ENCODE measurements at places on chromosomes 3 and 15.
A peak's percentile ranks its signal among the peaks of the same experiment; 100 is the strongest.

DNA sequence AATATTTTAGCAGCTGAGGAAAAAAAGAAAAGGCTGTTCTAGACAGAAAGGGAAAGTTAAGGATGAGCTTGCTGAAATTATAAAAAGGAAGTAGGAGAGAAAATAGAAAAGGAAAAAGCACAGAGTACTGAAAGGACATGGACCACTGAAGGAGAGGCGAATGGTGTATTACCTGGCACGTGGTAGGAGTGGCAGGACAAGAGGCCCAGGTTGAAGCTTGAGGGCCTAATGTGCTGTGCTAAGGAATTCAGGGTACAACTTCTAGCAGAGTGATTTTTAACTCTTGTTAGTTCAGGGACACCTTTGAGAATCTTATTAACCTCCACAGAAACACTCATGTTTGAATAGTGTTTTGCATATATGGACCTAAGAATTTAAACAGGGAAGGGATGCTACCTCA lies 60.0 kb upstream of the CRTC3 start:
- DNase-seq: no peak

GRCh38 chr15:57227166-57227565 lies 149.1 kb upstream of the CGNL1 start:
- no peak for DNase-seq

DNA sequence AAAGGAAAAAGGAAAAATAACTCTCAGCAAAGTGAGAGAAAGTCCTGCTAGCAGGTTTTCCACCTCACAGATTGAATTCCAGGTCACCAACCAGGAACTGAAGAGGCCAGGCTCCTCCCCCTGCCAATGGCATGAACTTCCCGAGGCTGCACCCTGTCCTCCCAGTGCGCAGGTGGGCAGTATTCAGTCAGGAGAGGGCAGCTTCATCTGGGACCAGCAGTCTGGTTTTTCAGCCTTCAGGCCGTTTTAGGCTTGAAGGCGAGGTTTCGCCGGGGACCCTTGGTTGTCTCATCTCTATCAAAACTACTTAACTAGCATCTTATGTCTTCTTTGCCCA lies 41.2 kb downstream of the TRAT1 start:
- DNase-seq: no peak

DNA sequence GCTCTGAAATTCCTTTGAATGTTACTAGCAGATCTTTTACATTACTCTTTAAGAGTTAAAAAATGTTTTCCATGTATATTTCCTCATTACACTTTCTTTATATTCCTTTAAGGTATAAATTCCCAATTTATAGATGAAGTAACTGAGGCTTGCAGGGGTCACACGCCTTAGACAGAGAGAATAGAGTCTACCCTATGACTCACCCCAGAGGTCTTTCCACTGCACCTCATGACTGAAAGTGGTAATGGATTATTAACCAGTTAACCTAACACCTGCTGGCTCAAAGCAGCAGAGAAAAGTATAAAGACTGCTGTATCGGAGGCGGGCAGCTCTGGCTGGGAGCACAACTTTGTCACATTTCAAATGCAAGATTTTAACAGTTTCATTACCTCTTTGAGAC lies 37.7 kb downstream of the LDHAL6B start:
- no peak for DNase-seq

- peak; percentile 97 for DNase-seq
Measured at GRCh38 chr15:44536302-44536961, 515 bp upstream of the EIF3J start.

GRCh38 chr3:123310741-123311140 lies 109.0 kb downstream of the SEC22A start:
- no peak for DNase-seq

DNA sequence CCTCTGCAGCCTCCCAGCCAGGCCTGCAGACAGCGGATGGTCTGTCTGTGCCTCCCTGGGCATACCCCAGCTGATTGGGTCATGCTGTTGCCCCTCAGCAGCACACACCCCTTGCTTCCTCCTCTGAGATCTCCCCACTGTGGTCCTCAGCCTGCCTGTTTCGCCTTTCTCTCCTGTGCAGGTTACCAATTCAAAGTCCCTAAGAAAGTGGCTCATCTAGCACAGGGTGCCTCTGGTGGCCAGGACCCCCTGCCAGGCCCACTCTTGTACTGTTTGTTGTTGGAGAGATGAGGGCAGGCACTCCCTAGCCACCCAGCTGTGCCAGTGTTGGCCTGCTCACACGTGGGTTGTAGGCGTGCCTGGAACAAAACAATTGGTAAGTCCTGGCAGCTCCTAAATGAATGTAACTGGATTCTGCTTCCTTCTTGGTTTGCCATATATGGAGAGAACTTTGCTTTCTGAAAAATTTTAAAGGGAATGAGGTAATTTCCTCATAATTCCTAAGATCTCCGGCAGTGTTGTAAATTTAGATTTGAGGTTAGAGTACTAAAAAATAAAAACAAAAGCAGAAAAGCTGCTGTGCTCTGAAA lies 213.2 kb upstream of the IL12A start:
- peak; percentile 72 for DNase-seq

- DNase-seq: no peak
Measured at GRCh38 chr3:8985411-8985831, 22.1 kb upstream of the RAD18 start.

- no peak for DNase-seq
Measured at GRCh38 chr3:124424396-124424795, 305.9 kb upstream of the UMPS start.

GRCh38 chr15:74633781-74634180 lies 18.1 kb downstream of the CLK3 start:
- DNase-seq: no peak

GRCh38 chr3:134675726-134676256 lies 25.0 kb upstream of the KY start:
- DNase-seq: no peak

DNA sequence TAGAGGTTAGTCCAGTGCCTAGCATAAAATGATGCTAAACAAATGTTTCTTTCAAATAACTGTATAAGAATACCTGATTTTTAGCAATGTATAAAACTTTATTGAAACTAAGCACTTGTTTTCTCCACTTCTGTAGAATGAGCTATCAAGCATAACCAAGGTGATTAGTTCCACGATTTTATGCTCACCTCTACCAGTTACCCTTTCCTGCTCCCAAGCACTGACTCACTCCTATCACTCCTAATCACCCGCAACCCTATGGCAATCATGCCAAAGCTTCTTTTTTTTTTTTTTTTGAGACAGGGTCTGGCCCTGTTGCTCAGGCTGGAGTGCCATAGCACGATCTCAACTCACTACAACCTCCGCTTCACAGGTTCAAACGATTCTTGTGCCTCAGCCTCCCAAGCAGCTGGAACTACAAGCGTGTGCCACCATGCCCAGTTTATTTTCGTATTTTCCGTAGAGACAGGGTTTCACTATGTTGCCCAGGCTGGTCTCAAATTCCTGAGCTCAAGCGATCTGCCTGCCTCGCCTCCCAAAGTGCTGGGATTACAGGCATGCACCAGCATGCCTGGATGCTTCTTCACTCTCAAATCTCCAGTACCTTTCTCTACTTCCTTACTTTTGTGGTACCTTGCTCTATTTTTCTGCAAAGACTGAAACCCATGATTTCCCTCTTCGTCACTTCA lies 3.9 kb downstream of the HSPBAP1 start:
- no peak for DNase-seq

GRCh38 chr15:47663101-47663500 lies 54.2 kb upstream of the SEMA6D start:
- DNase-seq: no peak

DNA sequence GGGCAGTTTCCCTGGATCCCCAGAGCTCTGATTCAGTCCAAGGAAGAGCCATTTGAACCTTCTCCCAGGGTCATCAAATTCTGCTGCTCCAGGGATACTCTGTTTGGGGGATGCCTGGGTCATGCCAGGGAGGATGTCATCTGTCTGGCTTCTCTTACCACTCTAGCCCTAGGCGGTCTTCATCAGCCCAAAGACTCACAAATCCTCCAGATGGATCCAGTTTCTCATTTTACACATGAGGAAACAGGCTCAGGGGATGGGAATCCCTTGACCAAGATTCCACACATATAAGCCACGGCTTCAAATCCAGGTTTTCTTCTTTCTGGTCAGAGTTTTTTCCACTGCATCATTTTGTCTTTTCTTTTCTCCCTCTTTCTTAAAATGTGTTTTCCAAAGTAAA lies 36.7 kb downstream of the SLC28A1 start:
- DNase-seq: no peak

GRCh38 chr15:57823325-57823882 lies 116.9 kb downstream of the POLR2M start:
- no peak for DNase-seq

DNA sequence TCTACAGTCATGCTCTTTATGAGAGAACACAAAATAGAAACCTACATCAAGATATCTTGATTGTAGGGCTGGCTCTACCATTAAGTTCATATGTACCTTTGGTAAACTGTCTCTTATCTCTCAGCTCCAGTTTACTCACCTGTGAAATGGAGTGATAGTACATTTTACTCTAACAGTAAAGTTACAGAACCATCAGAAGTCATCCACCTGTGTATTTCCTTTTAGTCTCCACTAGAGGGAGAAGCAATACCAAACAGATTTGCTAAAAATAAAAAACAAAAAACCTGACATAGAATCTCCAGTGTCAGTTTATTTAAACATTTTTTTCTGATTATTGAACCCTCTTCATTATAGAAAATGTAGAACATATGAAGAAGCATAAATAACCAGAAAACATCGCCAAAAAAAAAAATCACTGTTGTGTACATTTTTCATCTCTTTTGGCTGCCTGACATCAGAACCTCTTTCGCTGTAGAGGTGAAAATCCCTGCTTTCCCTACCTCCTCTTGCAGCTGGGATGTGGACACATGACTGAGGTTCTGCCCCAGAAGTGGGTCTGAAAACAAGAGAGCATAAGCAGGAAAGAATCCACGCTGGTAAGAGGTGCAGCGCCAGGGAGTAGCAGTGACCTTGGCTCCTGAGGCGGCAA lies 48.7 kb upstream of the WDR72 start:
- DNase-seq: no peak

- no peak for DNase-seq
Measured at GRCh38 chr3:69377262-69377661, 8.6 kb downstream of the FRMD4B start.

- no peak for DNase-seq
Measured at GRCh38 chr3:127149621-127150310, 43.2 kb upstream of the PRR23E start.

- DNase-seq: no peak
Measured at GRCh38 chr3:8405144-8405543, 96.5 kb upstream of the LMCD1 start.

DNA sequence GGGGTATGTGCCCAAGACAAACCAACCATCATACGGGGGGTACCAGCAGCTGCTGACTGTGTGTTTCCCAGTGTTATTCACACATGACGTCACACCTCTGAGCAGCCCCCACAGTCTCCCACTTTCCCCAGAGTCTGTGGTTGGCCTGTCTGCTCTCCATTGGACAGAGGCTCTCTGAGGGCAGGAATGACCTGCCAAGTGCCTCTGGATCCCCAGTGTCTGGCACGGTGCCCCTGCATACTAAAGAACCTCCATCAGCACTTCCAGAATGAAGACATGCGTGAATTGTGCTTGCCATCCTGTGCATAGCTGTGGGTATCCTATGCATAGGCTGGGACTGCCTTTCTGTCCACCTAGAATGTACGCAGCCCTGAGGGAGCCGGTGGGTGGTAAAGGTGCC lies 3.5 kb upstream of the CCDC9B start:
- DNase-seq: no peak

- DNase-seq: no peak
Measured at GRCh38 chr15:99495430-99496301, 70.1 kb upstream of the MEF2A start.

- DNase-seq: no peak
Measured at GRCh38 chr15:39934397-39935071, 619 bp downstream of the EIF2AK4 start.

- DNase-seq: peak; percentile 41
Measured at GRCh38 chr3:12959838-12960378, 113.3 kb downstream of the IQSEC1 start.

DNA sequence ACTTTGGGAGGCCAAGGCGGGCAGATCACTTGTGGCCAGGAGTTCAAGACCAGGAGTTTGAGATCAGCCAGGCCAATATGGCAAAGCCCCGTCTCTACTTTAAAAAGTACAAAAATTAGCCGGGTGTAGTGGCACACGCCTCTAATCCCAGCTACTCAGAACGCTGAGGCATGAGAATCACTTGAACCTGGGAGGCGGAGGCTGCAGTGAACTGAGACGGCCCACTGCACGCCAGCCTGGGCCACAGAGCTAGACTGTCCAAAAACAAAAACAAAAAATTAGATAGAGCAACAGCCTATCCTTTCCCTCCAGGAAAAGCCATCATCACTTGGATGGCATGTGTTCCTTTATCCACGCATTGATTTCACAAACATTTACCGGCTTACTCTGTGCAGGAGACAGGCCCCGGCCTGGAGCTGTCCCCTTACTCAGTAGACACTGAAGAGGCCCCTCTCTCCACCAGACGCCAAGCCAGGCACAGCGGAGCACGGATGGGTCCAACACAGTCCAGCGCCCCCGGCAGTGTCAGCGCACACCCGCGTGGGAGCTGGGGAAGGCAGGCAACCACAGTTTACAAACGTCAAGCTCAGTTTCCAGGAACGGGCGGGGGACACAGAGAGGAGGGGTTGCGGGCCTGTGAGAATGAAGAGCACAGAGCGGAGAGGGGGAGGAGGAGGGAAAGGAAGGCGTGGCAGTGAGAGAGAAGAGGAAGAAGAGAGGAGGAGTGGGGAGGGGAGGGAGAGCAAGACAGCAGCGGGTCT lies 3.1 kb downstream of the GP5 start:
- peak; percentile 68 for DNase-seq

GRCh38 chr15:65525622-65526021 lies 4.6 kb upstream of the HACD3 start:
- no peak for DNase-seq

DNA sequence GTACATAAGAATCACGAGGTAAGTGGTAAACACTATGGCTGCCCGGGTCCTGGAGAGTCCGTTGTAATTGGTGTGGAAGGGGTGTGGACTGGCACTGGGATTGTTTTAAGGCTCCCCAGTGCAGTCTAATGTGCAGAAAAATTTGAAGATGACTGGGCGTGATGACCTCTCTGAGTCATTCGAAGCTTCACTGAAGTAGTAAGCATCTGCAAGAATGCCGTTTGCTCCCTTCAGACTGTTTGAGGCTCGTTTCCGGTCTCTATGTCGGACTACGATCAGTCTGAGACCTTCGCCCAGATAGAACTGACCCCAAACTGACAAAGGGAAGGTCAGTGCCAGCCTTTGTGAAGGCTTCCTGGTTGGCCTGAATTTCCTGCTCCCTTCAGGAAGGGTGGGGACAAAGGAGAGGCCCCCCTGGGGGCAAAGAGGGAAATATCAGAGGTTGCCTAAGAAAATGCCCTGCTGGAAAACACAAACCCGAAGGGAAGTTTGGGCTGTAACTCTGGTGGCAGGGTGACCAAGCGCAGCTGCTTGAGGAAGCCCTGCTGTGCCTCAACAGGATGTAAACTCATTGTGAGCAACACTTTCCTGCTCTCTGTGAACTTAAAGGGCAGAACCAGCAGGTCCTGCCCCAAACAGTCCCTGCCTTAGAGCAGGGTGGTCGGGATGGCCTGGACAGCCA lies 34.6 kb downstream of the BTD start:
- no peak for DNase-seq

GRCh38 chr3:112136959-112137693 lies 4.1 kb upstream of the GCSAM start:
- peak; percentile 87 for DNase-seq
